ENCODE measurements at places on chromosomes 11 and 22.
A peak's percentile ranks its signal among the peaks of the same experiment; 100 is the strongest.

DNA sequence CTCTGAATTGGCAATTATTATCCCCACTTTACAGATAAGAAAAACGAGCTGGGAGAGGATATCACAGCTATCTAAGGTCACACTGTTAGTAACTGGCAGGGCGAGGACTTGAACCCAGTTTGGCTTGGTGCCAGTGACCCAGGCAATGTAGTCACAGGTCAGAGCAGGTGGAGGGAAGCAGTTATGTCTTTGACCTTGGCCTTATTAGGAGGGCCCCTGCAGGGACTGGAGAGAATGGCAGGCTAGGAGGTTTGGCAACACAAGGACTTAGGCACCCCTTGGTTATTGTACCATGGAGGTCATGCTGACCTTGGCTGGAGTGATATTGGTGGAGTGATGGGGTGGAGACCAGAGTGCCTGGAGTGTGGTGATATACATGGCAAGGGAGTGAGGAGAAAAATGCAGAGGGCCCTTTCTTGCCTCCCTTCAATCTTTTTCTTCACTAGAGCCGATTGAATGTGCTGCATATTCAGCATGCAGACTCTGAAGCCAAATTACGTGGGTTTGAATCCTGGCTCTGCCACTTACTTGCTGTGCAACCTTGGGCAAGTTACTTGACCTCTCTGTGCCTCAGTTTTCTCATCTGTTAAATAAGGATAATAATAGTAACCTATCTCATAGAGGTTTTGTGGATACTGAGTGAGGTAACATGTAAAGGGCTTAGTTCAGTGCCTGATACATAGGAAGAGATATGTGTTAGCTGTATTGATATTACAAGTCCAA lies 92.7 kb upstream of the TBCEL start:
- no peak for DNase-seq

DNA sequence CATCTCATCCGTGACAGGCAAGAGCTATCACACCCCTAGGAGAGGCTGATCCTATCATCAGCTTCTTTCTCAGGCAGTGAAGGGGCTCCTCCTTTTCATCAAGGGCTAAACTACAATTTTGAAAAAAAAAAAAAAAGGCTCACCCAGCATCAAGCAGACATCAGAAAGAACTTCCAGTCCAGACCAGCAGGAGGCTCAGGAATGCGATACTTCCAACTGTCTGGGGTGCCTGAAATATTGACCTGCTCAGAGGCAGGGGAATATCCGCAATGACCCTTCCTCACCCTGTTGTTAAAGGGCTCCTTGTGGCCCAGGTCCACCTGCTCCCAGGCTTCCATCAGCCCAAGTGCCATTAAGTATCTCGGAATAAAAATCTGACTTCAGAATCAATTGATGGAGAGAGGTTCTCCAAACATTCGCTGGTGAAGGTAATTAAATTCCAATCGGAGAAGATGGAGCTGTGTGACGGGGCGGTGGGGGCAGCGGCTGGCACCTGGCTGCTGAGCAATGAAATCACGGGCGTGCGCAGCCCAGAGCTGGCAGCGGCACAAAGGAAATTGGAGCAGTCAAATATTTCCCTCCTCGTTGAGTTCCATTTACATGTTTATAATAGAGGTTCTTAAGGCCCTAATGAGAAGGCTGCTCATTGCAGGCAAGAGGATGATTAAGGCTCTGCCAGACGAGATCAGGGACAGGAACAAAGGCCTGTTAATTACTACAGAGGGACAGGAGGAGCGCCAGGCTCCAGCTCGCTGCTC lies 69.0 kb upstream of the THY1 start:
- DNase-seq, result no peak

DNA sequence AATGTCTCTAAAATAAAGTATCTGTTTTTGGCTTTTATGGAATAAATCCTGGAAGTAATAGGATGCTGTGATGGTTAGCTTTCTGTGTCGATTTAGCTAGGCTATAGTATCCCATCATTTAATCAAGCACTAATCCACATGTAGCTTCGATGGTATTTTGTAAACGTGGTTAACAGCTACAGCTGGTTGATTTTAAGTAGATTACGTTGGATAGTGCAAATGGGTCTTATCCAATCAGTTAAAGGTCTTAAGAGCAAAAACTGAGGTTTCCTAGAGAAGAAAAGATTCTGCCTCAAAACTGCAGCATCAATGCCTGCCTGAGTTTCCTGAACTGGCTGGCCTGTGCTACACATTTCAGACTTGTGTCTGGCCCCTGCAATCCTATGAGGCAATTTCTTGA lies 314.2 kb upstream of the SORL1-AS1 start:
- no peak for DNase-seq

DNA sequence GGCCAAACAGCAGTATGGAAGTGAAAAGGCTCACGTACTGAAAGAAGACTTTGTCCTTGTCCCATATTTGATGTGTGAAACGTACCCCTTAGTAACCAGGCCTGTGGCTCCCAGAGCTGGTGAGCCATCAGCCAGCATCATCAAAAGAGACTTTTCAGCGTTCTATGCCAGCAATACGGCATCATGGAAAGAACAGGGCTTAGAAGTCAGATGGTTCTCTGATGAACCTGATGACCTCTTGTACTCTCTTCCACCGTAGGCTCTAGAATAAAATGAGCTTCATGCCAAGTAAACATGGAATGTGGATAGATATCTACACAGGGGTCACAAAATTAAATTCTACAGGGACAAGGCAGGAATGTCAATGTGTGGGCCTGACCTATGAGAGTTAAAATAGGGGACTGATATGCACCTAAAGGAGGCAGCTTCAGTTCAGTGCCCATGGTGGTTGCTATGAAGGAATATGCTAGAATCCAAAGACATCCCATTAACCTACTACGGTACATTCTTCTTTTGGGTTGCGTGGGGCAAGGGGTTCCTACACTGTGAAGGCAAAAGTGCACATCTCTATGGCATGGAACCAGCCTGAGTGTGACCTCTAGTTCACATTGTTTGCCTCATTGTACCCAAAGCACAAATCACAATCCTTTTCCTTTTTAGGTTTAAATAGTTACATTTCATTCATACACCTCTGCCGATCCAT lies 130.6 kb downstream of the ETS1 start:
- no peak for DNase-seq

DNA sequence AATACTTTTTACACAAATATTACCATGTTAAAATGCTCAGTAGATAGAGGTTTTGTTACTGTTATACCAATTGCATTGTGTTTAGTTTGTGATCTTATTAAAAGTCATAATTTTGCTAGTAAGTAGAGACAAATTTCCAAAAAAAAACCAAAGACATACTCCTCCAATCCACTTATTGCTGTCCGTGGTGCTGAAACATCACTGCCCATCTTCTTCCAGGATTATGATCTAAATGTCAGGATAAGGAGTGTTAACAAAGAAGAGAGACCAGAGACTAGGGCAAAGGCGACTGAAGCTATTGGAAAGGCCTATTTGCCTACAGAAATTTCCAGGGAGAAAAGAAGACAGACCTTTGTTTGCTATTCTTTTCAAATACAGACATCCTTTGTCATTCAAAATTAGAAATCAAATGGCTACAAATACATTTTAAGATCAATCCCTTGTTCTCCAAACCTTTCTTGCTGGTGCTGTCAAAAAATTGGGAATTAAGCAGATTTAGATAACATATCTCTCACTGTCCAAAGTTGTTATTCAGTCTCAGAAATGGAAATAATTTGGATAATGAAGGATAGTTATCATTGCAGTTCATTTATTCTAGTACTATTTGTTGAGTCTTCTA lies 199.7 kb downstream of the C11orf91 start:
- no peak for DNase-seq

- no peak for DNase-seq
These were observed 8.1 kb downstream of the TANGO2 start for GRCh38 chr22:20028855-20029549.

DNA sequence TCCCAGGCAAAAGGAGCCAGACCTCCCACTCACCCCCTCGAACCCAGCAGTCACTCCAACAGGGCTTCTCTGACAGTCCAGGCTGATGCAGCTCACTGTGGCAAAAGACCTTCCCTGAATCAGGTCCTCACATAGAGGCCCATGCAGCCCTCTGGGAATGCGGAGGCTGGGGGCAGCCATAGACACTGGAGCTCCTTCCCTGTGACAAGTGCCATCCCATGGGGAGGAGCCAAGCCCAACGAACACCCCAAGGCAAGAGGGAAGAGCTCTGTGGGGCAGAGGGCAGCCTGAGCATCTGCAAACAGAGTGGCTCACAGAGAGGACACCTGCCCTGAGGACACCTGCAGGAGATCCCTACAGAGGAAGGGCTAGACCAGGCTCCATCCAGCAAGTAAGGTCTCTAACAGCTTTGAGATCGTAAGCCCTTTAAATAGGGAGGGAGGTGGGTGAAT lies at the start of gene LINC01488:
Gene LINC01488, plus strand, starts transcription at position 271 of the 452 bp plus-strand sequence.
- DNase-seq, result no peak

- peak; percentile 70 for DNase-seq
These were observed 115.4 kb downstream of the KIAA1671 start for GRCh38 chr22:25067851-25068421.

DNA sequence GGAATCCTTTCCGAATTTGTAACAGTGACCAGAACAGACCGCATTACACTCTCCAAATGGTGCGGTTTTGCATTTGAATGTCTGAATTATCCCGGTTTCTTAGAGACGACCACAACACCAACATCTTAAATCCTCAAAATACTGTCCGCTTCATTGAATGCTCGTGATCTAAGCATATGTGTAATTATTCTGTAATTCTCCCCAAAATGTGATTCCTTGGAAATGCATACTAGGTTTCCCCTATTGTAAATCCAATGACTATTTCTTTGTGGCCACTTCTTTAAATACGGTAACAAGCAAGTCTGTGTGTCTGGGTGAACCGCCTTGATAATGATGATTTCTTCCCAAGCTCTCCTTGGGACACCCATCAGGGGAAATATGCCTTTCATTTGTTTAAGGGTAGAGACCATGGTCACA lies 87.3 kb upstream of the DBX1 start:
- no peak for DNase-seq

DNA sequence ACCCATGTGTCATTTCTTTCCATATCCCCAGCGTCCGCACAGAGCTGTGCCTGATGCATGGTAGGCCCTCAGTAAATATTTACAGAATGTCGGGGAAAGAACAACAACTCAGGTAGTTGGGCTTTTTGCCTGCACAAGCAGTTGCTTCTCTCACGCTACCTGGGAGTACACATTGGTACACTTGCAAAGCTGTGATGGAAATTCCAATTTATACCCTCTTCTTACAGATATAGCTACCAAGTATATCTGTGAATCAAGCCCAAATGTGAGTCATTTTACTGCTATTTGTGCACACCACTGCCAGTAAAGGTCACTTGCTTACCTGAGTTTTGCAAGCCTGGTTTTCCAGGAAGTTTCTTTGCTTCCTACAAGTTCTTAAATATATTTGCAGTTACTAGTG lies 333.0 kb upstream of the NARS2 start:
- no peak for DNase-seq

- no peak for DNase-seq
These were observed 390.5 kb downstream of the OR4C45 start for GRCh38 chr11:50423208-50423607.

- no peak for DNase-seq
These were observed 54.1 kb downstream of the LIF start for GRCh38 chr22:30192427-30192826.

- no peak for DNase-seq
These were observed 131.9 kb upstream of the TEAD1 start for GRCh38 chr11:12542186-12542935.

GRCh38 chr22:39953101-39953500 lies 7.1 kb upstream of the TMA7B start:
- no peak for DNase-seq

- DNase-seq, result no peak
These were observed 413 bp downstream of the CBX7 start for GRCh38 chr22:39152024-39152510.

DNA sequence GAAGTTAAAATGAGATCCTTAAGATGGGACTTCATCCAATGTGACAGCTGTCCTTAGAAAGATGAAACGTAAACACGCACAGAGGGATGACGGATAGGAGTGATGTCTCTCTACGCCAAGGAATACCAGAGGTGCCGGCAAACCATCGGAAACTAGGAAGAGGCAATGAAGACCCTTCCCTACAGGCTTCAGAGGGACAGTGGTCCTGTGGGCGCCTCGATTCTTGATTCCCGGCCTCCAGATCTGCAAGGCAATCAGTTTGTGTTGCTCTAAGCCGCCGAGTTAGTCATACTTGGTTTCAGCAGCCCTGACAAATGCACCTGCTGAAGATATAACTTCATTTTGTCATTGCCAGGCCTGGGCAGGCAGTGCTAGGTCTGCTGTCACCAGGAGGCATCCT lies 1455.1 kb downstream of the TBC1D22A start:
- no peak for DNase-seq

DNA sequence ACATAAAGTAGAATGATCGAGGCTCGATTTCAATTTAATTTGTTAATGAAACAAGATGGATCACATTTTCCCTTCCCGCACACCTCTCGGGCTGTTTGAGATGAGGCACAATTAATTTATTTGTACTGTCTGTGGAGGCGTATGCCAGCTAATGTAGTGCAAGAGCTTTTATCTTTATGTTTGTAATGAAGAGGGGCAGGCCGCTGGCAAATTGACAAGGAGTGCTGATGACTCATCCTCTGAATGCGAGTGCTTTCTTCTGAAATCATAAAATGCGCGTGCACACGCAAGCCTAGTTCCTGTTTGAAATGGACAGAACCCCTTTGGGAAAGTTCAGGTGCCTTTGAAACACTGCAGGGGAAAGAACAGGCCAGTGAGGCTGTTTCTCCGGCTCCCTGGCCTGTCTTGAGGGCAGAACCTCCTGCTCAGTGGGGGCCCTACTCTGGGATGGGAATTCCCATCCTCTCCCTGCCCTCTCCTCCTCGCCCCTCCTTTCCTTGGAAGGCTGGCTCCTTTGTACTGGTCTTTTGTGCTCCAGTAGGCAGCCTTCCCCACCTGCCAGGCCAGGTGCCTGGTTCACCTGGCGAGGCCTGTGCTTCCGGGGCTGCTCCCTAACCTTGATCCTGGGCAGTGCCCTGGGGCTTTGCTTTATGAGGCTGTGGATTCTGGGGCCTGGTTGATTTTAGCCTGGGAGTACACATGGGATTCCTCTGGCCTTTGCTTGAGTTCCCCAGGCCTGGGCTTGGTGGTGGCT lies 50.3 kb downstream of the TEAD1 start:
- DNase-seq, result no peak

DNA sequence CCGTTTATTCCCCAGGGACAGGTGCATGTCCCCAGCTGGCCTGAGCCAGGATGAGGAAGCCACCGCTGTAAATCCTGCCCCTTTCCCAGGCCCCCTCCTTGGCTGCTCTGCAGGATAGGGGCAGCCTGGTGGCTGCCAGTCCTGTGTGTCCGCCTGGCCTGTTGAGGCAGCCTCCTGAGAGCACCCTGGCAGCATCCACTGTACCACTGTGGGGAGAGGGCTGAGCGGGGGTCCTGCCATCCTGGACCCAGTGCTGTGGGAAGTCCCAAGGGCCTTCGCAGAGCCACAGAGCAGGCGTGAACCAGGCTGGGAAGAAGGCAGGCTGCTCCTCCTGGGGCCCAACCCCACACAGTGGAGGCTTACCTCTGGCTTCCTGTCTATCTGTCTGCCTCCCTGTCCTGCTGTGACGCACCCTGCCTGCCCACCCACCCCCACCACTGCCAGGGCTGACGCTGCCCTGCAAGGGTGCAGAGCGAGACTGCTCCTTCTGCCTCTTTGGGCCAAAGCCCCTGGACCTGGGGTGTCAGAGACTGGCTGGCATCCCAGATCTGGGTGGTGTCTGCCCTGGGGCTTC lies 8.4 kb downstream of the KCTD17 start:
- DNase-seq, result no peak

GRCh38 chr22:26474682-26475081 lies 8.9 kb downstream of the HPS4 start:
- DNase-seq, result no peak

GRCh38 chr11:134942681-134943080 lies 530.6 kb upstream of the B3GAT1 start:
- no peak for DNase-seq

GRCh38 chr11:73317803-73318202 lies 9.7 kb downstream of the ARHGEF17 start:
- DNase-seq, result no peak

- DNase-seq, result no peak
These were observed 32.9 kb downstream of the PPM1F start for GRCh38 chr22:21919526-21920307.
